ENCODE measurements at places on chromosomes 13 and 19.

DNA sequence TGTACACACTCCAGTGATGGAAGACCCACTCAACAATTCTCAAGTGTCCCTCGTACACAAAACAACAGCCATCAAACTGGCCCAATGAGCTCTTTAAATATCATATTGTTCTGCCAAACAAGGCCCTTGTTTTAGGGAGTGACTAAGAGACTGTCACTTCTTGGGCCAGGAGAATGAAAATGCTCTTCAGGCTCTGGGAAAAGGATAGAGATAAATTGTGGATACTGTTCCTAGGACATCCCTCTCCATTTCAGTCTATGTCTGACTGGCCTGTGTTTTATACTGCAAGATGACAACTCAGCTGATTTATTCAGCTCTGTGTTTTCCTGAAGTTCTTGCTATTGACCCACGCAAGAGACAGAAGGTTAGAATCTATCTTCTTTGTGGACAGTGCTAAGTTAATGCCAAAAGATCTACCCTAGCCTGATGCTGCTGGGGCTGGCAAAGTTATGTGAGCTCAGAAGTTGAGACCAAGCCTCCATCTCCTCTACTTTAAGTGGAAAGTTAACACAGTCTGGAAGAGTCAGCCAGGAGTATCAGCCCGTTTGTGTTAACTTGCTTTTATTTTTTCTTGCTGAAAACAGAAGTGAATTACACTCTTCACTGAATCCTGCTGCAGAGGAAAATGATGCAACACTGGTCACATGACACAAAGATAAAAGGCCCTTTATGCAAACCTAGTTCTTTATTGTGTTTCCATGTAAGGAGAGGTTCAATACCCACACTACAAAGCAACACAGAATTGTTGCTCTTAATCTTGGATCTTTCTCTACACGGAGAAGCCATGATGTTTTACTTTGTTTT, 14.6 kb downstream of the FRY start:
- DNase-seq: peak; percentile 18

GRCh38 chr19:39014037-39014436, 18.3 kb downstream of the FBXO27 start:
- DNase-seq: no peak

DNA sequence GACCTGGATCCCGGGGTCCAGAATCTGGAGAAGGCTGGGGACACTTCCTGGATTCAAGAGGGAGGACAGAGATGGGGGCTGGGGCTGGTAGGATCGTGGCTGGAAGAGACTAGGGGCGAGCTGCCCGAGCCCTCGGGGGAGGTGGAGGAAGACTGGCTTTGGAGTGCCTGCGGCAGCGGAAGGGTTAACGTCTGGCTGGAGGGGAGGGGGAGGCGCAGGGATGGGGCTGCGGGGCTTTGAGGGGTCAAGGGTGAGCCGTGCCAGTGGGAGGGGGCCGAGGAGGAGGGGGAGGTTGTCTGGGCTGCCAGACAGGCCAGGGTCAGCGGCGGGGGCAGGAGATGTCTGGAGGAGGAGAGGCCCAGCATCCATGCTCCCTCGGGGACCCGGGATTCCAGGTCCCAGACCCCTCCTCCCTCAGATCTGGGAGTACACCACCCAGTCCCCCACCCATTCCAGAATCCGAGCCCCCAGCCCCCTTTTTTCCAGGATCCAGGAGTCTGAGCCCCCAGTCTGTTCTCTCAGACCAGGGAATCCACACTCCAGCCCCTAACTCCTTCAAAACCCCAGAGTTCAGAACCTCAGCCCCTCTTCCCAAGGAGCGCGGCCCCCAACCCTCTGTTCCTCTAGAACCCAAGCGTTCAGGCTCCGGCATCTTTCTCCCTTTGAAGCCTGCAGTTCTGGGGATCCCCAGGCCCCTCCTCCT, 3.2 kb upstream of the SPACA6 start:
- peak; percentile 41 for DNase-seq

DNA sequence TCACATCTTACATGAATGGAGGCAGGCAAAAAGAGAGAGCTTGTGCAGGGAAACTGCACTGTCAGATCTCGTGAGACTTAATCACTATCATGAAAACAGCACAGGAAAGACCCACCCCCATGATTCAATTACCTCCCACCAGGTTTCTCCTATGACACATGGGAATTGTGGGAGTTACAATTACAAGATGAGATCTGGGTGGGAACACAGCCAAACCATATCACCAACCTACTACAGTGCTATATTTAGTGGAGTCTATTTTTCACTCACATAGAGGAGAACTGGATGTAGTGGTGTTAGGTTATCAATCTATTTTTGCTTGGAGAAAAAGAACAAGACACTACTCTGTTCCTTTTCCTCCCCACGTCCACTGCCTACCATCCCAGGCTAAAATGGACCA, 276.6 kb downstream of the KCTD12 start:
- DNase-seq: no peak

DNA sequence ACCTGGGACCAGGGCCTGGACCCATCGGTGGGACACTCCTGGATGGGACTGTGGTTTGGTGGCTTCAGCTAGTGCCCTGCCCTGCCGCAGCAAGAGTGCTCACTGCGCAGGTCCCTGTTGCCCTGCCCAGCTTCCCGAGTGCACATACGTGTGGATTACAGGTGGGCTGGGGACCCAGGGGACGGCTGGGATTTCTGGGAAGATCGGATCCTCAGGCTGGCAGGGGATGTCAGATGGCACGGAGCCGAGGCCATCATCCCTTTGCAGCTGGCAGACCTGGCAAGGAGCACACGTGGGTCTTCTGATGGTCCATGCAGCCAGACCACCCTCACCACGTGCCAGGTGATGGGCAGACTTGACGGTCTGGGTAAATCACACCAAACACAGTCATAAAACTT, 69.3 kb downstream of the CHST8 start:
- DNase-seq: no peak

- peak; percentile 58 for DNase-seq
Observed at GRCh38 chr19:45428384-45429231, 4.9 kb upstream of the ERCC1 start.
